Sciatic nerve (tissue), 2 donors: ENCODE measurements at places on chromosomes 12 and 14.

GRCh38 chr12:120584343-120585149, 3.3 kb upstream of the POP5 start:
- peak; percentile 62 for DNase-seq

DNA sequence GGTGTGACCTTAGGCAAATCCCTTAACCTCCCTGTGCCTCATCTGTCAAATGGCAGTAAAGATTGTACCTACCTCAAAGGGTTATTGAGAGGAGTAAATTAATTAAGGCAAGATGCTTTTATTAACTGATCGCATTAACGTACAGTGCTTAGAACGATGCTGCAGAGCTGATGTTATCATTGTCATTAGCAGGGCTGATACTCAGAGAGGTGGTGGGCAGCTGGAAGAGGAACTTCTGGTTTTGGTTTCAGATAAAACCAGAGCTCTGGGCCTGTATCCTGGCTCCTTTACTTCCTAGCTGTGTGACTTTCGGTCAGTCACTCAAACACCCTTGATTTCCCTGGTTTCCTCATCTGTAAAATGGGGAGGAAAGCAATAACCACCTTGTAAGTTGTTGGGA, 55.1 kb downstream of the CALM1 start:
- DNase-seq: no peak

DNA sequence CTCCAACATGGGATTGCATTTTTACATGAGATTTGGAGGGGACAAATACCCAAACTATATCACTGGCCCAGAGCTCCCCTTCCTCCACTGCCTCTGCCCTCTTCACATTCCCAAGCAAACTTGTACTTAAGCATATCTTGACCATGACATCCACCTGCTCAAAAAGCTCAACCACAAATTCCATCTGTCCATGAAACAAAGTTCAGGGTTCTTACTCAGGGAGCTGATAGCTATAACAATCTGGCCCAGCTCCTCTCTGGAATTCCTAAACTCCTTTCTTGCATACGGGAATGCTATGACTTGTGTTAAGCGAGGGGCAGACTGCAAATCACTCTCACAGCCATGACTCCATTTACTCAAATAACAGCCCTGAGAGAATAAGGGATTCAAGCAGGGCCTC, 152.1 kb downstream of the GALC start:
- no peak for DNase-seq

DNA sequence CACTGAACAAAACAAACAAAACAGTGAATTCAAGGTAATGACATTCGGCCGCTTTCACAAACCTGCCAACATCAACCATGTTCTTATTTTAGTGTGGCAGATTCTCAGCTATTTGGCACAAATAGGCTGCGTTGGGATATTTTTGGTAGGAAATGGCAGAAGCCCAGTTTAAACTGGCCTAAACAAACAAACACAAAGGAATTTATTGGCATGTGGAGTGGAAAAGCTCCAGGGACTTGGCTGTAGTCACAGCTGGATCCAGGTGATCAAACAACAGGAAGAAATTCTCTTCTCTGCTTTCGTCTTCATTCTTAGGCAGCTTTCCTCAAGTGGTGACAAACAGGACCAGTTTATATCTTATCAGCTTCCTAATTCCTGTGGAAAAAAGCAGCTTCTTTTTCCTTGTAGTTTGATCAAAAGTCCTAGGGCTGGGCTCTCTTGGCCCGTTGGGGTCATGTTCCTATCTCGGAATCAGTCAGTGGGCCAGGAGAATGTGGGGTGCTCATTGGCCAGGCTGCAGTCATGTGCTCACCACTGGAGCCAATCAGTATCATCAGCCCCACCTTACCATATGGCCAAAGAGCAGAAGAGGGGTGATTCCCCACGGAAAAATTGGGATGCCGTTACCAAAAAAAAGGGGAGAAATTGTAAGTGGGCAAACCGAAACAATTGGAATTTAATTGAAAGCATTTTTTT, 22.6 kb downstream of the C12orf75 start:
- DNase-seq: no peak

GRCh38 chr14:72291908-72292688, 359.9 kb downstream of the RGS6 start:
- no peak for DNase-seq

- no peak for DNase-seq
These were observed 31.5 kb upstream of the ACTN1 start for GRCh38 chr14:69010648-69011047.

GRCh38 chr12:117188961-117189724, 1.1 kb downstream of the FBXO21 start:
- DNase-seq: no peak

GRCh38 chr12:58463051-58463450, 457.3 kb downstream of the LRIG3 start:
- DNase-seq: no peak

DNA sequence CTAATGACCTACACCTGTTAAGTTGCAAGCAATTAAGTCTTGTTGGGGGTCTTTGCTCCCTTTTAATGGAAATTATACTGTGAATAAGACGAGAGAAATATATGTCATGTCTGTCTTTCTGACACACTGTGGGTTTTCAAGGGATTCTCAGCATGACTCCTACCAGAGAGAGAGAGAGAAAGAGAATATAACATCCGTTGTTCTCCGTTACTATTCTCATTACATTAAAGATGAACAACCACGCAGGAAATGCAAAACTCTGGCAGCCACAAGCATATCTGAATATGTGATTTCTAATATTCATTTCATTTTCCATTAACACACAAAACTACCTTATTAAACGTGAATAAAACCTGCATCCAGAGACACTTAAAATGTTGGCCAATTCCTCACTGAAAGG, 67.3 kb upstream of the EGLN3 start:
- DNase-seq: no peak

DNA sequence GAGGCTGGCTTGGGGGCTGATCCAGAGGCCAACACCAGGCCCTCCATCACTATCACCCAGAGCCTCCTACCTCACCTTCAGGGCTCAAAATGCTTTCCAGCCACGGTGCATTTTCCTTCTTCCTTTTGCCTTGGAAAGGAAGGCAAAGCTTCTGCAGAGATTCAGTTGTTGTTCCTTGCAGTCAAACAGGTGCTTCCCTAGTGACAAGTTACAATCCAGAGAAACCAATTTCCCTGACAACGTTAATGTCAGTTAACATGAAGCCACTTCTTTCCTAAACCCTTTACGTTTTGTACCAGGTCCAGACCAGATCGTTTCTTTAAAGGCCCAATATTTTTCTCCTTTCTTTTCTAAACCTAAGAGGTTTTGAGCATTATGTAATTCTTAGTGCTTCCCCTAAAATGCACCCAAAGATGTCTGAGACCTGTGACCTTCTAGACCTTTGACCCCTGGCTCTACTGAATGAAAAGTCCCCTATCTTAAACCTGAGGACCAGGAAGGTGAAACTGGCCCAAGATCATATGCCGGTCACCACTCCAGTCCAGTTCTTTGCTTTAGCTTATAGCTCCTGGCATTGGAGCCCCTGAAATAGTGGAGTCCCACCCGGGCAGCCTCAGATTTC, 211.5 kb downstream of the SLC41A2 start:
- no peak for DNase-seq

DNA sequence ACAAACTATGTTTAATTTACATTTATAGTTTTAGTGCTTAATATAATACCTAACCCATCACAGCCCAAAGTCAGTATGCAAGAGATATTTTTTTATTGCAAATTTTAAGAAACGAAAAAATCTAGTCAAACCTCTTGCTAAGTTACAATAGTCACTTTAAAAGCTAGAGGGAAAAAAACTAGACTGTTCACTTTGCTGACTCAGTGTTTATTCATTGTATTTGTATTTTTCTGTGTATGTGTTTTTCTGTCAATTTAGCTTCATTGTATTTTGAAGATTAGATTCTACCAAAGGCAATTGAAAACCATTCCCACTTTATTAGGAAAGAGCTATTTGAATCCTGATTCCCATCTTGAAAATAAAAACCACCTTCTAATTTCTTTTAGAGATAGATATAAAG, 891.5 kb downstream of the SLC16A7 start:
- DNase-seq: no peak

DNA sequence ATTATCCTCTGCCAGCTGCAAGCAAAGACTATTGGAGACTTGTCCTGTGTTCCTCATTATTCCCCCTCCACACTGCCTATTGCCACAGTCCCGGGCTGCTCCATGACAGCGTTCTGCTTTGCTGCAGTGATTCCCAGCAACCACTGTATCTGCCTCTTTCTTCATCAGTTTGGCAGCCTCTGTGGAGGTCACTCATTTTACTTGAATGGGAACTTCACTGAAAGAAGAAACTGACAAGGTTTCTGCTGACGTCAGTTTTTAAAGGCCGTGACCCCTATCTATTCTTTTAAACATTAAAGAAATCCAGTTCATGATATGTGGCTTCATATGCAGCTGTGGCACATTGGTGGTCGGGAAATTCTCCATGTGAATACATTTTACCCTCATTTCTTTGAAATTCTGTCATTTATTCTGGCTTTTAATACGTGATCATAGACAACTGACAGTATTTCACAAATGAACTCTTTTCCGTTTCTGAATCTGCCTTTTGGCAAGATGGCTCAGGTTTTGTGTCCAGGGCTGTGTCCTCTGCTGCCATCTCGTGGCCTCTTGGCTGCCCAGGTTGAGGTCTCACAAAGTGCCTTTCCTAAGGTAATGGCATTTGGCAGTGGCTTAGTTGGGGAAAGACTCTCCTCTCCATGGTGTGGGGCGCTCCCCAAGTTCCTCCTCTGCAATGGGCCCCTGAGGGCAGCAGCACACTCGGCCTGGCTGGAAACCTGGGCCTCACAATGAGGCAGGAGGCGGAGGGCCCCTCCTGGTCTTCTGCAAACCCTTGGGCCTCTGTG, 5.8 kb downstream of the TMEM253 start:
- DNase-seq: peak; percentile 88
